ENCODE measurements at places on chromosomes 11 and 22.

DNA sequence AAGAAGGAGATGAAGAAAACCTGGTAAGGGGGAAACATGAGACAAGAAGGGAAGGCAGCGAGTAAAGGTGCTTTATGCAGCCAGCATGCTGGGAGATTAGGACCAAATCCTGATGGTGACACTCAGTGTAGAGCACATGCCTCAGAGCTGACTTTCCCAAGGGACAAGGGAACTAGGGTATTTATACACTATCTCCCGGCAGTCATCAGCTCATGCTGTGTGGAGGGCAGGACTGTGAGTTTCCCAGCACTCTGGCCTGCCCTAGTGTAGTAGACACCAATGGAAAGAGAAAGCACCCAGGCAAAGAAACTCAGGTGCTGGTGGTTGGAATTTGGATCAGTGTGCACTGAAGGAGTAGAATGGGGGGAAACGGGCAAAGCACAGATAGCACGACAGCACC, 128.3 kb upstream of the CSNK2A3 start:
- no peaks in the 10 kb centered on the region for H3K4me1 ChIP-seq
- peak overlapping the region; percentile 13 for H3K27ac ChIP-seq
- H3K27me3 ChIP-seq, result no peaks in the 10 kb centered on the region
- H3K36me3 ChIP-seq, result no peaks in the 10 kb centered on the region
- no peak for DNase-seq

GRCh38 chr11:104198576-104198975, 34.6 kb upstream of the PDGFD start:
- no peak overlapping the region for H3K4me3 ChIP-seq
- H3K27me3 ChIP-seq, result no peaks in the 10 kb centered on the region
- no peaks in the 10 kb centered on the region for H3K36me3 ChIP-seq
- no peak overlapping the region for H3K27ac ChIP-seq
- DNase-seq, result no peak

GRCh38 chr22:42379966-42380537, 52.2 kb downstream of the NFAM1 start:
- no peaks in the 10 kb centered on the region for H3K36me3 ChIP-seq
- no peak overlapping the region for H3K27ac ChIP-seq
- no peak overlapping the region for H3K4me3 ChIP-seq
- no peaks in the 10 kb centered on the region for H3K27me3 ChIP-seq
- DNase-seq, result no peak

DNA sequence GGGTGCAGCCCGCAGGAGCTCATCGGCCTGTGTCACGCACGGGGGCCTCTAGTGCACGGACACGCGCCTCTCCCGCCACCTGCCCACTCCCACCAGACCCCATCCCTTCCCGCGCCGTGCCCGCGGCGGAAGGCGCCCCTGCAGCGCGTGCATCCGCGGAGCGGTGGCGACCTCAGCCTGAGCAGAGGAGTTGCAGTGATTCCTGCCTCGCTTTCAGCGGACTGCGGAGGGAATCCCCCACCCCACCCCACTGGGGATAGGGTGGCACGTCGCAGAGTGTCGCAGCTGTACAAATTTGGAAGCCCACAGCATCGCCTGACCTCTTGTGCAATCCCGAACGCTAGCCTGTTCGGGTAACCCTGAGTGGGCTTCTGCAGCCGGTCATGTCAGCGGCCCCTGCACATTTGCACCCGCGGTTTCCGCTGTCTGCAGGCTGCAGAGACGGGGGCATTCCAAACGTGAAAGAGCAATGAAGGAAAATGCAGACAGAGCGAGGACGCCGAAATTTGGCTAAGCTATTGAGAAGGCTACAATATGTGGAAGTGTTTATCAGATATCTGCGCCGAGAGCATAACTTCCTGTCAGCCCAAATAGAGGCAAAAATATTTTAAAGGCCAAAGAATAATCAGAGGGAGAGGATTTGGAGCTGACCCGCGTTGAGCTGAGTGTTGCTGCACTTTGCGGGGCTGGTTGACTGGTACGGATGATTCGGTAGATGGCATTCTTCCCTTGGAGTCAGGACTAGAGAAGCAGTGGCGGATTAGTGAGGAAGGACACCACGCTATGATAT, 617 bp upstream of the ARHGAP20 start:
- H3K27ac ChIP-seq, result no peak overlapping the region
- peak overlapping the region; percentile 81 for H3K4me3 ChIP-seq
- no peaks in the 10 kb centered on the region for H3K27me3 ChIP-seq

- H3K4me3 ChIP-seq, result no peak overlapping the region
- no peaks in the 10 kb centered on the region for H3K36me3 ChIP-seq
- no peak overlapping the region for H3K27ac ChIP-seq
- no peaks in the 10 kb centered on the region for H3K4me1 ChIP-seq
- no peak for DNase-seq
Measured at GRCh38 chr11:7964873-7965272, 374 bp downstream of the NLRP10 start.

GRCh38 chr11:749731-750130, 2.5 kb downstream of the TALDO1 start:
- H3K36me3 ChIP-seq, result no peaks in the 10 kb centered on the region
- H3K27ac ChIP-seq, result no peak overlapping the region
- peak overlapping the region; percentile 2 for H3K4me3 ChIP-seq
- DNase-seq, result no peak

DNA sequence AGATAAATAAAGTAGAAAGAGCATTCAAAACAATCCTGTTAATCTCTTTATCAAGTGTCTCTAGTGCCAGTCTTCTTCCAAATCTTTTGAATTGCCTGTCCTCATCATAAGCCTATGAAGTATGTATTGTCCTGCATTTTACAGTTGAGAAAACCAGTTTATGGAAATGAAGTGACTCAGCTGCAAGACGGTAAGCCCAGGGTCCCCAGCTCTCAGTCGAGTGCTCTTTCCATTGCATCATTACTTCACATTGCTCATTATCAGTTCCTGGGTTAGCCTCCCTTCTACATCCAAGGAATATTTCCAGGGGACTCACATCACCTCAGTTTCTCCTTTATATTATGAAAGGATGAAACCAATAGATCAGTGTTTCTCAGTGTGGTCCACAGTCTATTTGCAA, 9.1 kb upstream of the P4HA3 start:
- no peak overlapping the region for H3K27ac ChIP-seq
- no peaks in the 10 kb centered on the region for H3K36me3 ChIP-seq
- H3K4me1 ChIP-seq, result peaks cover 46% of the 10 kb centered on the region
- no peak for DNase-seq

DNA sequence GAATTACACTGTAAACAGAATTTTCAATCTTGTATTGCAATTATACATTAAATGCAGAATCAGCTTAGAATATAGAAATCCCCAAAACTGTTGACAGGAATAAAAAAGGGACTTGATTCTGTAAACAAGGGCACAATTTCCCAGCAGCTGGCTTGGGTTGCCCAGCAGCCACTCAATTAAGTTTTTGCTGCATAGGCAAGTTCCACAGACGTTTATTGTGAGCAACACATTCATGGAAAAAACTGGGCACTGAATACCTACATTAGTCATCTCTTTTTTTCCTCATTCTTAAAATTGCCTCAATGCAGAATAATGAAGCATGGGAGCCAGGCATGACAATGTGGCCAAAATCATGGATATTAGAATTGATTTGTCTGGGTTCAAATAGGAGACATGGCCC, 421.8 kb upstream of the ANO5 start:
- H3K36me3 ChIP-seq, result no peaks in the 10 kb centered on the region
- DNase-seq, result no peak
- no peak overlapping the region for H3K27ac ChIP-seq
- no peaks in the 10 kb centered on the region for H3K27me3 ChIP-seq
- H3K4me3 ChIP-seq, result no peak overlapping the region

- peaks cover 31% of the 10 kb centered on the region for H3K4me1 ChIP-seq
- DNase-seq, result no peak
- H3K27me3 ChIP-seq, result no peaks in the 10 kb centered on the region
- no peak overlapping the region for H3K4me3 ChIP-seq
Measured at GRCh38 chr11:3375552-3375951, 3.4 kb downstream of the ZNF195 start.

DNA sequence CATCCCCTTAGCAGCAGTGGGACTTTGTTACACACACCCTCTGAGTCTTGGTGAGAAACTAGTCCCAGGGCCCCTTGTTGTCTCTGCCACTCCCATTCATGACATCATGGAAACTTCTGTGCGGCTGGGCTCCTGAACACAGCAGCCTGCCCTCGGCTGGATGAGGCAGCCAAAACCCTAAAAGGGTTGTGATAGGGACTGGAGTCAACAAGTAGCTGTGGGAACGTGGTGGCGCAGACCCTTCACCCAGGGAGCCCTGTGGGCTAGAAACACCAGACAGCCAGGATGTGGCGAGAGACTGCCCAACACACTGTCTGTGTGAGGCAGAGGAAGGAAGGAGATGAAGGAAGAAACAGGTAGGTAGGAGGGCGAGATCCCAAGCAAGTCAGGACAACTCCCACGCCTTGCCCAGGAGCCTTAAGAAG, 3.9 kb downstream of the CD3D start:
- no peaks in the 10 kb centered on the region for H3K36me3 ChIP-seq
- no peak for DNase-seq
- H3K4me3 ChIP-seq, result no peak overlapping the region
- H3K27ac ChIP-seq, result no peak overlapping the region
- H3K27me3 ChIP-seq, result no peaks in the 10 kb centered on the region
- H3K4me1 ChIP-seq, result no peaks in the 10 kb centered on the region

- H3K4me3 ChIP-seq, result no peak overlapping the region
- H3K27me3 ChIP-seq, result no peaks in the 10 kb centered on the region
- no peaks in the 10 kb centered on the region for H3K4me1 ChIP-seq
- H3K27ac ChIP-seq, result no peak overlapping the region
Measured at GRCh38 chr11:117251506-117251905, 19.0 kb downstream of the RNF214 start.

DNA sequence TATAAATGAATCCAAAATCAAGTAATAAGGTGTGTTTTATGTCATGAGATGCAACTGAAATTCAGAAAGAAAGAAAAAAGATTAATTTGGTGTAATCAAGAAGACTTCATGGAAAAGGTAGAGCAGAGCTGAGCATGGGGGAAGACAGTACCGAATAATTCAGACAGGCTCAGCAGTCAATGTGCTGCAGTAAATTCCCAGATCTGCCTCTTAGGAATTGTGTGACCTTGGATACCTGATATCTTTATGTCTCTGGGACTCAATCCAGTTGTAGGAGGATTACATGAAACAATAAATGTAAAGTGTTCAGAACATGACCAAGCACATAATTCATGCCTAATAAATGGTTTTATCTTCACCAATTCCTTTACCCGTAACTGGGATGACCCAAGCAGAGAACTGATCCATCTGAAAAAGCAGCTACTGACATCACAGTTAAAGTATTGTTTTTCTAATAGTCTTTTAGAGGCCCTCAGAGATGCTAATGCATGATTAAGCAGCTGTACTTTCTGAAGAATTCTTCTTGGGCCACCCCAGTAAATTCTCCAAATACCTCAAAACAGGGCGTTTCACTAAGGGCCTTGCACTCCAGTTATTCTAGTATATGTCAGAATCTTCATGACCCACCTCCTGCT, 7.8 kb downstream of the MS4A12 start:
- no peaks in the 10 kb centered on the region for H3K36me3 ChIP-seq
- no peak overlapping the region for H3K27ac ChIP-seq
- no peaks in the 10 kb centered on the region for H3K4me1 ChIP-seq
- no peak for DNase-seq

- H3K36me3 ChIP-seq, result no peaks in the 10 kb centered on the region
- no peaks in the 10 kb centered on the region for H3K4me1 ChIP-seq
- H3K4me3 ChIP-seq, result no peak overlapping the region
Measured at GRCh38 chr11:3245071-3245470, 12.9 kb upstream of the MRGPRE start.

DNA sequence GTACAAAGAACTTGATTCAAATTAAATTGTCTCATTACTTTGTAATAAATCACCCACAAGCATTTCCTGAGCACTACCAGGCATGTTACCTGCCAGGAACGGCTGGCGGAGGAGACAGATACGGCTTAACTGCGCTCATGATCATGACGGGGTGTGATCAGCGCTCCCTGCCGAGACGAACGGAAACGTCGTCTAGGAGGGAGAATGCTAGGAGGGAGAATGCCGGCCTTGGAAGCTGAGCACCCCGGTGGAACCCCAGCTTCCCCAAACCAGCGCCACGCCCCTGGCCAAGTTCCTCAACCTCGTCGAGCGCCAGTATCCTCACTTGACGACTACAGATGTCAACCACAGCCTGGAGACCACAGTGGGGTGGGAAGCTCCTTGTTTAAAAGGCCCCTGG, 272.8 kb downstream of the CTTN start:
- H3K27ac ChIP-seq, result no peak overlapping the region
- H3K4me3 ChIP-seq, result no peak overlapping the region
- DNase-seq, result no peak
- H3K36me3 ChIP-seq, result no peaks in the 10 kb centered on the region
- no peaks in the 10 kb centered on the region for H3K27me3 ChIP-seq
- no peaks in the 10 kb centered on the region for H3K4me1 ChIP-seq

GRCh38 chr11:111792955-111793500, 26.8 kb upstream of the PPP2R1B start:
- no peak overlapping the region for H3K27ac ChIP-seq
- H3K4me3 ChIP-seq, result no peak overlapping the region
- H3K36me3 ChIP-seq, result no peaks in the 10 kb centered on the region

DNA sequence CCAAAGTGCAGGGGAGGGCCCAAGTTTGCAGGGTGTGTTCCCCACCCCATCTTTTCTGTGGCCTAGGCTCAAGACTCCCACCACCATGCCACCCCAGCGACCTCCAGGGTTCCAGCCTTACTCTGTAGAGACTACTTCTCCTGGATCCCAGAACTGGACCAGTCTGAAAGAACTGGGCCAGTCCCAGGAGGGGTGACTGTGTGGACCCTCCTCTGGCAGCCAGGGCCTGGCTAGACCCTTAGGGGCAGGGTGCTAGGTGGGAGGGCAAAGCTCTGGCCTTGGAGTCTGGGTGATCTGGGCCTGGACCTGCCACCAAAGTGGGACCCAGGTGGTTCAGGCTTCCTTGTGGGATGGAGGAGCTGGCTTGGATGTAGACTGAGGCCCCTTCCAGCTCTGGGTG, 41.8 kb upstream of the ACCSL start:
- peak overlapping the region; percentile 79 for H3K27ac ChIP-seq
- no peak for DNase-seq

DNA sequence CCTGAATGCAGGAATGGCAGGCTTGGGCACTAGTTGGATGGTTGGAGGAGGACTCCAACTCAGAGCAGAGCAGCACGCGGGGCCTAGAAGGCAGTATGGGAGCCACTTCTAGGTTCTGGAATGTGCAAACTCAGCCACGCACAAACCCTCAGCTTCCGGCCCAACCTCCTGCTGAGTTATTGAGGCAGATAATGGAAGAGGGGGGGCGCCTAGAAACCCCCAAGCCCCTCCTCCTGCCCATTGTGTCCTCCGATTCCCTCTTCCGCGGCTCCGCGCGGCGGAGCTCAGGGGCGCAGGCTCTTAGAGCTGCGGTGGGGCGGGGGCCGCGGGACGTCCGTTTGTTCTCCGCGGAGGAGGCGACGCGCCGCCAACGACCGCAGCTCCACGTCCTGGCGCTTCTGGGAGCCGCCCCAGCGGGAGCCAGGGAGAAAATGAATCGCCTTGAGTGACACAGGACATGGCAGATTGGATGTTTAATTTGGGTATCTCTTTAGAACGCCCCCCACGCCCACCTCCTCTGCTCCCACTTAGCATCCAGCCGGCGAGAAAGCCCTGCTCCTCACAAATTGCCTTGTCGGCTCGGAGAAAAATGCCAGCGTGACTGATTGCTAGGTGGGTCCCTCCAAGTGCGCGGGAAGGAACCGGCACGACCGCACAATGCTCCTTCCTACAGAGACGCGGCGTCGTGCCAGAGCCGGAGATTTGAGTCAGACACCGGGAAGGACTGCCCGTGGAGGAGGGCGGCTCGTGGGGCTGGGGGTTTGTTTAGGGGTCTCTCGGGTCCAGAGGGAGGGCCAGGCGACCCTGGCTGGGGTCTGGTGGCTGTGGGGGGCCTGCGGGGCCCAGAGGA, 144.6 kb downstream of the NECTIN1 start:
- peaks cover 7% of the 10 kb centered on the region for H3K4me1 ChIP-seq
- peak overlapping the region; percentile 75 for H3K4me3 ChIP-seq
- H3K36me3 ChIP-seq, result no peaks in the 10 kb centered on the region
- no peaks in the 10 kb centered on the region for H3K27me3 ChIP-seq
- no peak overlapping the region for H3K27ac ChIP-seq
